ENCODE measurements at places on chromosomes 1 and 21. TPM values are rescaled to one million over a fixed set of nuclear protein-coding genes. Genes with fewer than 3 reads are reported as not detected.

Gene DSCAM
- not detected for total RNA-seq

Gene TRIM46
- total RNA-seq: 10.7 TPM

Gene CFHR3
- total RNA-seq: 0.23 TPM

Gene CCNL2
- total RNA-seq: 195 TPM

Gene TSACC
- total RNA-seq: not detected

Gene SLC45A1
- 2.9 TPM for total RNA-seq

Gene KLHDC9
- total RNA-seq: 1.5 TPM

Gene GORAB
- 21.9 TPM for total RNA-seq

Gene FAM177B
- not detected for total RNA-seq

Gene SMIM1
- 1.2 TPM for total RNA-seq

Gene MIXL1
- not detected for total RNA-seq

Gene CAMK2N1
- total RNA-seq: 8.5 TPM
